Neural crest cell (in vitro differentiated cells): ENCODE measurements at places on chromosomes 6 and 20. TPM values are rescaled to one million over a fixed set of nuclear protein-coding genes. Genes with fewer than 3 reads are reported as not detected.

AVP gene
- total RNA-seq = not detected in 2 replicates

GSS gene
- total RNA-seq = 78.8 and 84.5 TPM in 2 replicates

GNAS-AS1 gene
- 3.8 and 6.3 TPM in 2 replicates for total RNA-seq

TCP11 gene
- not detected in 2 replicates for total RNA-seq

FOXF2 gene
- not detected in 2 replicates for total RNA-seq

PLG gene
- total RNA-seq = 0.30 TPM in 1 of 2 replicates, not detected in the other

SPEF1 gene
- total RNA-seq = 0.54 and 0.55 TPM in 2 replicates
